Sciatic nerve (tissue), 2 donors: ENCODE measurements at places on chromosomes 3 and 15.

GRCh38 chr3:80395023-80395422, 627.2 kb upstream of the ROBO1 start:
- no peak for DNase-seq

- no peak for DNase-seq
Observed at GRCh38 chr3:147934451-147935180, 525.5 kb downstream of the ZIC1 start.

DNA sequence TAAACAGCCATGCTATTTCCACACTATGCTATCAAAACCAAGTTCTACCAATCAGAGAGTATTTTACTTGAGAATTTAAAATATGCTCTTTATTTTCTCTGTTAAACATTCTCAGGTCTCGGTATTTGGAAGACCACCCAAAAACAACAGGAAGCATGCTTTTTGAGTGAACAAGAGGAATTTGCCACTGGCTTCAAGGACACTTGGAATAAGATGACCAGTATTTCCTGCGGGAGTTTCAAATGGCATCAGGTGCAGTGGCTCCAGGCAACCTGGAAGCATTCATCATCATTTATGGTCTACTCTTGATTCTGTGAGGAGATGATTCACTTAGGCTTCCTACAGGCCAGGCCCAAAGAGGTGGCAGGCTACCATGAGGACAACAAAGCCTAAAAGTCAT, 305.7 kb upstream of the ATP11B start:
- DNase-seq = no peak

GRCh38 chr3:69200384-69201068, 78.1 kb upstream of the LMOD3 start:
- no peak for DNase-seq

DNA sequence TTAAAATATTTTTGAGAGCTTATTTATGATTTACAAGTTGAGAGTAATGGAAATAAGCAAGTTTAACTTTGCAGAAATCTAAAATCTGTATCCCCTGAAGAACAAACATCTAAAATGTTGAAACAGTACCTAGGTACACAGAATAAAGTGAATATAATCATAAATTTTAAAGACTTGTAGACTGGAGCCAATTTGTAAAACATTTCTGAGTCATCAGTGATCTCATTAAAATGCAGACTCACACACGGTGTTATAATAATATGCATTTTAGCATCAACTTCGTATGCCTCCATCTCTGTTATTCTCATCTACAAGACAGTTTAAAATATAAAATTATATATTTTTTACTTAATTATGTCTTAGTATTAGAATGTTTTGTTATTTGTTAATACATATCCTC, 399.5 kb upstream of the GOLIM4 start:
- no peak for DNase-seq

- DNase-seq = no peak
Observed at GRCh38 chr3:191388823-191389222, 58.5 kb upstream of the UTS2B start.

DNA sequence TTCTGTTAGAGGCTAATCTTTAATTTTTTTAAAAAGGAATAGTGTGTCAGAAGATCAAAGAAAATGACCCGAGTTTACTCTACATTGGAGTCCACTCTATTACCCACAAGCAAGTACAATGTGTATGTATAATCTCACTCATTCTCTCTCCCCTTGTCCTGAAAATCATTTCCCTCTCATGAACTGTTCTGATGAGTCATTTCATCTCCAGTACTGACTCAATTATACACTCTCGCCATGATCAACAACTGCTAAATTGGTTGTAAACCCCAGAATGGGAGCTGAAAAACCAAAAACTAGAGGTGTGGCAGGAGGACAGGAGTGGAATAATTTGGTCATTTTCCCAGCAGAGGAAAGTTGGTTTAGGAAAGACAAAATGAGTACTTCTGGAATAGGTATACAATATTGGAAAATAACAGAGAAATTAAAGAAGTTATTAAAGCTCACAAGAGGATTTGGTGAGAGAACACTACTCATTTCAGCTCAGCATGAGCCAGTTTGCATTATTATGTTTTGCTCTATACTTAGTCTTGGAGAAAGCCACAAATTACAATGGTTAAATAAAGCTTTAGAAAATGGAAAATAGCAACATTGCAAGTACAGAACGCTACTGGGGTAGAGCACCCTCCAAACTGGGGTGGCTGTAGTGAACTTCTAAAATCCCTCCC, 144.3 kb upstream of the PFN2 start:
- no peak for DNase-seq

GRCh38 chr3:61975936-61976335, 397.4 kb downstream of the FEZF2 start:
- no peak for DNase-seq

DNA sequence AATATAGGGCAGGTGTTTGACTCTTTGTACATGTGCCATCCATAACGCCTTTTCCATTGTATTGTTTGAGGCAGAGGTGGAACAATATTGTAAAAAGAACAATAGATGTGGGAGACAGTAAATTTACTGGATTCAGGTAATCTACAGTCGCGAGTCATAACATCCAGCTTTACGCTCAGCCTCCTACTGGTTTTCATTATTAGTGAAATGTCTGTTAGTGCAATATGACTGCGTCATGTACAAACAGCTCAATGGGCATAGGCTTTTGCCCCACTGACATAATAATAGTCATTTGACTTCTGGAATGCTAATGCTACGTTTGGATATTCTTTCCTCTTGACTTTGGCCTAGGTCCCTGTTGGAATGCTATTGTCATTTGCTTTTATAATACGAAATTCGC, 9.5 kb downstream of the CACNA2D3 start:
- no peak for DNase-seq

GRCh38 chr3:58120075-58120812, 90.5 kb downstream of the DNASE1L3 start:
- DNase-seq = no peak

DNA sequence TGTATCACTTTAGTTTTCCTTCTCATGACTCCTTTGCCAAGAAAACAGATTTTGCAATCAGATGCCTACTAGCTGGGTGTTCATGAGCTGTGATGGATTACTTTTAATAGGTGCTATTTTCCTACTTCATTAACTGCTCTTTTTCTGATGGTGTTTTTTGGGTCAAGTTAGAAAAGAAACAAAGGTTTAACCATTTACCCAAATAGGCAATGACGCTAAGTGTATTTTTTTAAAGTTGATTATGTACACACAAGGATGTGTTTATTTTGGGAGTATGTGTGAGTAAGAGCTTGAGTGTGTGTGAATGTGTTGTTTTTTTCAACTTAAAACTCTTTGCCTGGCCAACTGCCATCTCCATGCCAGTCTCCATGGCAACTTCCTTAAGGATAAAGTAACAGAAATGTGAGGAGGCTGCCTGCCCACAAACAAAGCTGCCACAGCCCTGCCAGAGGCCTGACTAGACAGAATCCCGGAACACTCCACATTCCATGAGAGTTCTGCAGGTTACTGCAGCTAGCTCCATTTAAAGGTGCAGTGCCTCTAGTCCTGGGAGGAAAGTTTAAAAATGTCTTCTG, 215.6 kb upstream of the RBMS3 start:
- DNase-seq = peak; percentile 59

DNA sequence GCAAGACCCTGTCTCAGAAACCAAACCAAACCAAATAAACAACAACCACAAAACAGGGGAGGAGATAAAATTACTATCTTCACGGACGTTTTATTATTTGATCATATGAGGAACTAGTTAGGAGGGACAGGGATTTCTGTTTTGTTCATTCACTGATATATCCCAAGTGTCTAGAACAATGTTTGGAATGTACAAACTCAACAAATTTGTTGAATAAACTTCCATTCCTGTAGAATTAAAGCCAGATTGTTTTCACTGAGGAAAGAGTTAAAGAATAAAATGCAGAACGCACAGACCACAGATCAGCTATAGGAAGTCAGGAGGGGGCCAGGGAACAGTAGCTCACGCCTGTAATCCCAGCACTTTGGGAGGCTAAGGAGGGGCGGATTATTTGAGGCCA, 6.5 kb upstream of the STRC start:
- no peak for DNase-seq

- DNase-seq = no peak
Observed at GRCh38 chr15:77830051-77830468, 197.3 kb upstream of the LINGO1 start.

DNA sequence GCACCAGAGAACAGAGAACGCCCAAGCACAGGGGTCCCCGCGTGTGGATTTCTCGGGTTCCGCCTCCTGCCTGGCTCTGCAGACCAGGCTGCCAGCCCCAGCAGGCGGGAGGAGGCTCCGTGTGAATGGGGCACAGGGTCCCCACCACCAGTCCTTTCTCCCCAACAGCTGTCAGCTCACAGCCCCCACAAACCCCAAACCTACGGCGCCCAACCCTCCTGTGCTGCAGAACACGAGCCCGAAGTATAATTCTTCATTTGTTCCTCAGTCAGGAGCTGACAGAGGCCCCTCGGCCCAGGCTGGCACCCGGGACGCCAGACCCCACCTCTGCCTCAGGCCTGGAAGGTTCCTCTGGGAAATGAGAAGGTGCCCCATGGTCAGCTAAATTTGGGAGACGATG, 78.0 kb downstream of the TBC1D2B start:
- no peak for DNase-seq

GRCh38 chr3:178718995-178719635, 182.9 kb downstream of the KCNMB2 start:
- no peak for DNase-seq

- no peak for DNase-seq
Observed at GRCh38 chr15:56428821-56429458, 36.0 kb downstream of the MNS1 start.

DNA sequence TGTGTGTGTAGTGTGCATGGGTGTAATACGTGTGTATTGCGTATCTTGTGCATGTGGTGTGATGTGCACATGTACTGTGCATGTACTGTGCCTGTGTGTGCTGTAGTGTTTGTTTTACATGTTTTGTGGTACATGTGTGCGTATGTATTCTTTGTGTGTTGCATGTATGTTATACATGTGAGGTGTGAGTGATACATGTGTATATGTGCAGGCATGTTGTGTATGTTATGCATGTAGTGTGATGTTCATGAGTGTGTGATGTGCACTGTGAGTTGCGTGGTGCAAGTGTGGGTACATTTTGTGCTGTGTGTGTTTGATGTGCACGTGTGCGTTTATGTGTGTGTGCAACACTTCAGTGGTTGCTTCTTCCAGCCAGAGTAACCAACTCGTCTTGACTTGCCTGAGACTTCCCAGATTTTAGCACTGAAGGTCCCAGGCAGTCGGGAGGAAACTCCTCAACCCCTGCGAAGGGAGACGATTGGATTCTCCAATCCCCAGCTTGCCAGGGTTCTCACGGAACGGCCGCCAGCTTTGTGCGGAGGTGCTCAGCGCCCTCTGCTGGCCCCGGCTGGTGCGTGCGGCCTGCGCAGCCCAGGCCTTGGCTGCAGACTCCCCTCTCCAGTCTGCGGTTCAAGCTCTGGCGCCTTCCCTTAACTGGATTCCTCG, 3.6 kb downstream of the GALNT15 start:
- DNase-seq = peak; percentile 93

- DNase-seq = peak; percentile 89
Observed at GRCh38 chr15:70474471-70475406, 288.6 kb downstream of the UACA start.

DNA sequence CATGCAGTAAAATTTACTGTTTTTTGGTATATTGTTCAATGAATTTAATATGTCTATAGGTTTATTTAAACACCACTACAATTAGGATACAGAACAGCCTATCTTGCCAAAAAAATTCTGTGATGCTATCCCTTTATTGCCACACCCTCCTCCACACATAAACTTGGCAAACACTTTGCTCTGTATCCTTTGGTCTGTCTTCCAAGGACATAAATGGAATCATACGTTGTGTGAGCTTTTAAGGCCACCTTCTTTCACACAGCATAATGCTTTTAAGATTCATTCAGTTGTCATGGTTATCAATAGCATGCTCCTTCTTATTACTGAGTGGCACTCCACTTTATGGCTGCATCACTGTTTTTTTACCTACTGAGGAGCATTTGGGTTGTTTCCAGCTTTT, 71.5 kb downstream of the CERS3 start:
- no peak for DNase-seq

- DNase-seq = no peak
Observed at GRCh38 chr3:30082652-30083051, 523.7 kb upstream of the TGFBR2 start.

- no peak for DNase-seq
Observed at GRCh38 chr15:36117296-36117787, 462.1 kb upstream of the CDIN1 start.

- no peak for DNase-seq
Observed at GRCh38 chr3:11370191-11370590, 98.0 kb downstream of the ATG7 start.

GRCh38 chr15:98439523-98439942, 208.8 kb upstream of the IGF1R start:
- DNase-seq = no peak
